ENCODE measurements at places on chromosomes 2 and 18. TPM values are rescaled to one million over a fixed set of nuclear protein-coding genes. Genes with fewer than 3 reads are reported as not detected.

NUP35 gene
- total RNA-seq: 8.9 TPM

ATP5F1A gene
- 536 TPM for total RNA-seq

ITGB6 gene
- not detected for total RNA-seq

CNDP1 gene
- not detected for total RNA-seq

FAM237A gene
- not detected for total RNA-seq

FER1L5 gene
- total RNA-seq: not detected

ABCB11 gene
- under 0.01 TPM for total RNA-seq

XRCC5 gene
- 170 TPM for total RNA-seq

DSG1 gene
- not detected for total RNA-seq

SLC5A6 gene
- 10.7 TPM for total RNA-seq

HOXD3 gene
- 7.6 TPM for total RNA-seq

RIOK3 gene
- 45.3 TPM for total RNA-seq

SP110 gene
- total RNA-seq: 9.7 TPM

GCG gene
- not detected for total RNA-seq

CAVIN2 gene
- 170 TPM for total RNA-seq

All from bladder microvascular endothelial cell (primary cell).